ENCODE measurements at places on chromosomes 1 and 21.
A peak's percentile ranks its signal among the peaks of the same experiment; 100 is the strongest.

GRCh38 chr1:7335224-7335879 lies 435.7 kb upstream of the VAMP3 start:
- DNase-seq: no peak

- no peak for DNase-seq
These were observed 48.7 kb downstream of the SPAG17 start for GRCh38 chr1:118136187-118136941.

GRCh38 chr1:79190074-79190473 lies 183.5 kb upstream of the ADGRL4 start:
- no peak for DNase-seq

GRCh38 chr1:94095112-94095637 lies 25.8 kb downstream of the ABCA4 start:
- DNase-seq: peak; percentile 93

DNA sequence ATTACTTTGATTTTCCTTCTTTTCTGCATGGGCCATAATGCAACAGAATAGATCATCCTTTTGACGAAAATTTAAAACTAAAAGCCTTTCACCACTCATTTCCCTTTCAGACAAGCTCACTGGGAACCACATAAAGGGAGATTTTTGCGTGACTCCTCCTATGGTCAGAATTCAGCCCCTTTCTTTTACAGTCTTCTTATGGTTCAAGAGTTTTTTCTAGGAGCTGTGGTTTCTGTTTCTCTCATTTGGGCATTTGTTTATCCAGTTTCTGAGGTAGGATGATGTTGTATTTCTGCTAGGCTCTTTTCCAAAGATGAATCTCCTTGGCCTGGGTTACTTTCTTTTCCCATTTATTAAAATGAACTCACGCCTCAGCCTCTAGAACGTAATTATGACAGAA lies 16.9 kb downstream of the RGS1 start:
- no peak for DNase-seq

GRCh38 chr1:78281580-78281979 lies 209.2 kb upstream of the PTGFR start:
- DNase-seq: no peak

GRCh38 chr1:229380536-229381160 lies 37.8 kb upstream of the CCSAP start:
- no peak for DNase-seq

DNA sequence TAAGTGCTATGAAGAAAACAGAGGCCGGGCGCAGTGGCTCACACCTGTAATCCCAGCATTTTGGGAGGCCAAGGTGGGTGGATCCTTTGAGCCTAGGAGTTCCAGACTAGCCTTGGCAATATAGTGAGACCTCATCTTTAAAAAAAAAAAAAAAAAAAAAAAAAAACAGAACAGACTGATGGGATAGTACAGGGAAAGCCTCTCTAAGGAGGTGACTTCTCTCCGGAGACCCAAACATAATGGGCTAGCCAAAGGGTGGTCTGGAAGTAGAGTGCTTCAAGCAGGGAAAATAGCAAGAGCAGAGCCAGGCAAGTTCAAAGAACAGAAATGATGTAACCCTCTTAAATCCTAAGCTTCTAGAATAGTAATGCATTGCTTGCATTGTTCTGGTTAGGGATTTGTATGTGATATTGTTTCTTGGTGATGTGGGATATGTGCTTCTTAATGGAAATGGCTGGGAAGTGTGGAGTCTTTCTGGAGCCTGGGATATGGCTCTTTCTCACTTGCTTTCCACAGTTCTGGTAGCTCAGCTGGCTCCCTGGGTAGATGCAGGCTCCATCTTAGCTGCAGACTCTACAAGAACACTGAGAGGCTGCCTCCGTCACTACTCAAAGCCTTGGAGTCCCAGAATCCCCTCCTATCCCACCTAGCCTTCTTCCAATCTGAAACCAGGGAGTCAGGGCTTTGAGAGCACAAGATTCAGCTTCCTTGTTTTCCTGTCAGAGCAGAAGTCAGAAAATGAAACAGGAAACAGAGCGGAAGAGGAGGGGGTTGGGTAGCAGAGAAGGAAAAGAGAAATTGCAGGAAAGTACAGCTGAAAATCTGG lies 1.9 kb upstream of the PIGV start:
- no peak for DNase-seq

GRCh38 chr1:168728473-168729404 lies at the start of gene DPT:
DPT (minus strand) TSS chr1:168729206; CDS start chr1:168729174, 32 bp downstream.
- no peak for DNase-seq

GRCh38 chr21:26758083-26758880 lies 86.9 kb downstream of the ADAMTS1 start:
- DNase-seq: no peak

GRCh38 chr1:65946376-65946775 lies 153.7 kb downstream of the PDE4B start:
- no peak for DNase-seq
